ENCODE measurements at places on chromosomes 3 and 15. TPM values are rescaled to one million over a fixed set of nuclear protein-coding genes. Genes with fewer than 3 reads are reported as not detected.

- DNase-seq: no peak
- H3K27ac ChIP-seq: no peak overlapping the region
- H3K27me3 ChIP-seq: peaks cover 16% of the 10 kb centered on the region
- H3K36me3 ChIP-seq: no peaks in the 10 kb centered on the region
- no peak overlapping the region for H3K4me3 ChIP-seq
Measured at GRCh38 chr3:124498891-124499290, 231.4 kb upstream of the UMPS start.

DNA sequence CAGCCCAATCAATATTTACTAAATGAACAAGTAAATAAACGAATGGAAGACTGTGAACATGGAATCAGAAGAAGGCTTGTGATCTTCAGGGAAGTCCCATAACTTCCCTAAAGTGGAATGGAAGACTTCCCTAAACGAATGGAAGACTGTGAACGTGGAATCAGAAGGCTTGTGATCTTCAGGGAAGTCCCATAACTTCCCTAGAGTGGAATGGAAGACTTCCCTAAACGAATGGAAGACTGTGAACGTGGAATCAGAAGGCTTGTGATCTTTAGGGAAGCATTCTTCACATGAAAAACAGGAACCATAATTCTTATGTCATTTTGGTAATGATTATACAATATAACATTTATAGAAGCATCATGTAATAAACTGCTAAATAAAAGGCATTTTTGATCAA, 38.8 kb downstream of the EOGT start:
- H3K27ac ChIP-seq: no peak overlapping the region
- H3K36me3 ChIP-seq: peaks cover 8% of the 10 kb centered on the region
- no peaks in the 10 kb centered on the region for H3K4me1 ChIP-seq
- H3K4me3 ChIP-seq: no peak overlapping the region

- H3K4me1 ChIP-seq: no peaks in the 10 kb centered on the region
- no peak overlapping the region for H3K4me3 ChIP-seq
- H3K36me3 ChIP-seq: no peaks in the 10 kb centered on the region
- no peak overlapping the region for H3K27ac ChIP-seq
Measured at GRCh38 chr3:61268644-61269043, 17.4 kb upstream of the FHIT start.

DNA sequence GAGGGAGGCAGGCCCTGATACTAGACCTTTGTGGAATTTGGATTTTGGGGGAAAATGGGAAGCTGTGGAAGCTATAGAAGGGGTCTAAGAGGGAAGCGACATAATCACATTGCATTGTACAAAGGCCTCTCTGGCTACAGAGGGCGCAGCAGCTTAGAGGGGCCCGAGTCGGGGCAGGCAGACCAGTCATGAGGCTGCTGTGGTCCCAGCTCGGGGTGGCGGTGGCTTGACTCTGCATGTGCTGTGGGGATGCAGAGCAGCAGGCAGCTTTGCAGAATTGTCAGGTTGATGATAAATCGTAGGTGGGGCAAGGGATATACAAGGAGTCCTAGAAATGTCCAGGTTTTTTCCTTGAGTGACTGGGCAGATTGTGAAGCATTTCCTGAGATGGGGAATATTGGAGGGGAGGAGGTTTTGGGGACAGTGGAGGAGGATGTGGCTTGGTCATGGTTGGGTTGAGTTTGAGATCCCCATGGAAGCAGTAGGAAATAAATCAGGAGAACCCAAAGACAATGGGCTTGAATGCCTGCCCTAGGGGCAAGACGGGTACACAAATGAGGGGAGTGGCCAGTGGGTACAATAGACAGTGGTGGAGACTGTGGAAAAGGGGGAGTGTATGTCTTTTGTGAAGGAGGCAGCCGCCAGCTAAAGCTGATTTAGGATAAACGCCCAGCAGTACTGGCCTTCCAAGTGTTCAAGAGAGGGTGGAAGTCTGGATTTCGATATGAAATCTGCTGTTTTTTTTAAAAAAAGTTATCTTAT, 94.1 kb downstream of the HMG20A start:
- DNase-seq: no peak
- H3K36me3 ChIP-seq: peaks cover 2% of the 10 kb centered on the region
- no peaks in the 10 kb centered on the region for H3K27me3 ChIP-seq
- no peak overlapping the region for H3K4me3 ChIP-seq
- H3K27ac ChIP-seq: no peak overlapping the region

GRCh38 chr3:172260381-172260780, 187.9 kb downstream of the GHSR start:
- no peak overlapping the region for H3K27ac ChIP-seq
- peaks cover 21% of the 10 kb centered on the region for H3K36me3 ChIP-seq
- H3K4me3 ChIP-seq: no peak overlapping the region
- DNase-seq: no peak

DNA sequence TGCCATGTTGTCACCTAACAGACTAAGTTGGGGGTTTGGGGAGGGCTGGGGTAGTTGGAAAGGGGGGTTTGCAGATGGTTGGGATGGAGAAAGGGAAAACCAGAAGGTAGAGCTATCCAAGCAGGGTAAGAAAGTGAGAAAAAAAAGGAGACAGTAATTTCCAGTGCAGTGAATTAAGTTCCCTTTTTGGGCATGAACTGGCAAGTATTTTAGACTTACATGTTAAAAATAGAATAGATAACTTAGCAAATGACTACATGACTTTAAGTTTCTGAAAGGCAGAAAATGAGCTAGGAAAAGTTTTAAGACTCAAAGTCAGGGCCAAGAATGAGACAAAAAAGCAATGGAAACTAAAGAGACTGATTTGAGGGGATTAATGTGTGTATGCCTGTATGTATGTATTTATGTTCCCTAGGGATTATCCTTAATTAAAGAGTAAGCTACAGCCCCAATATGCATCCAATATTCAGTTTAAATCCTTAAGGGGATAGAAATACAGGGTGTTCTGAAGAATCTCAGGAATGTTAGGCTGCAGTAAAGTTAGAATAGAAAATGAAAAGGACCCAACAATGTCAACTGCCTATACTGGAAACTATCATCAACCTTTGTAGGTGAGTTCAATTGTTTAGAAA, 285.2 kb upstream of the MME start:
- H3K27ac ChIP-seq: no peak overlapping the region
- no peak overlapping the region for H3K4me3 ChIP-seq
- H3K27me3 ChIP-seq: no peaks in the 10 kb centered on the region
- no peak for DNase-seq
- H3K36me3 ChIP-seq: no peaks in the 10 kb centered on the region

- H3K27me3 ChIP-seq: peaks cover 9% of the 10 kb centered on the region
- no peak for DNase-seq
- no peak overlapping the region for H3K27ac ChIP-seq
- H3K4me1 ChIP-seq: peaks cover 14% of the 10 kb centered on the region
- no peak overlapping the region for H3K4me3 ChIP-seq
Measured at GRCh38 chr3:179264449-179264848, 13.5 kb upstream of the KCNMB3 start.

GRCh38 chr3:144403040-144403457, 431.4 kb downstream of the DIPK2A start:
- no peak for DNase-seq
- no peak overlapping the region for H3K4me3 ChIP-seq
- H3K4me1 ChIP-seq: no peaks in the 10 kb centered on the region
- no peaks in the 10 kb centered on the region for H3K27me3 ChIP-seq
- H3K27ac ChIP-seq: no peak overlapping the region

DNA sequence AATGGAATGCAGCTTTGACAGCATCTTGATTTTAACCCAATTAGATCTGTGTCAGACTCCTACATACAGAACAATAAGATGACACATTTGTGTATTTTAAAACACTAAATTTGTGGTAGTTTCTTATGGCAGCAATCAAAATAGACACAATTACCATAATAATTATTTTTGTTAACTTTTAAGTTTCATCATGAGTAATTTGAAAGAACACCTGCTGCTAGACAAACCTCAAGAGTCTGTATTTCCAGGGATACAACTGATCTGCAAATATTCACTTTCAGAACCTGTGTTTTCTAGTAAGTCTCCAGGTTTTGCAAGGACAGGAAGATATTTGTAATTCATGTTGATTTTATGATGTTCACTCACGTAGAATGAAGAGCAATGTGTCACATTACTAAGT, 736.8 kb downstream of the DIPK2A start:
- no peak overlapping the region for H3K27ac ChIP-seq
- no peaks in the 10 kb centered on the region for H3K27me3 ChIP-seq
- H3K36me3 ChIP-seq: no peaks in the 10 kb centered on the region
- H3K4me3 ChIP-seq: no peak overlapping the region
- DNase-seq: no peak

GRCh38 chr15:26561896-26562295, 211.0 kb downstream of the GABRB3 start:
- H3K27ac ChIP-seq: no peak overlapping the region
- H3K4me1 ChIP-seq: no peaks in the 10 kb centered on the region
- H3K27me3 ChIP-seq: no peaks in the 10 kb centered on the region
- no peaks in the 10 kb centered on the region for H3K36me3 ChIP-seq
- no peak overlapping the region for H3K4me3 ChIP-seq

- H3K4me3 ChIP-seq: no peak overlapping the region
- no peaks in the 10 kb centered on the region for H3K4me1 ChIP-seq
Measured at GRCh38 chr3:108024146-108024850, 66.5 kb downstream of the CD47 start.

- H3K27ac ChIP-seq: no peak overlapping the region
- H3K4me3 ChIP-seq: no peak overlapping the region
- no peaks in the 10 kb centered on the region for H3K4me1 ChIP-seq
- no peak for DNase-seq
- H3K36me3 ChIP-seq: no peaks in the 10 kb centered on the region
- H3K27me3 ChIP-seq: peaks cover 16% of the 10 kb centered on the region
Measured at GRCh38 chr3:193134856-193135255, 106.2 kb upstream of the PLAAT1 start.

GRCh38 chr15:95458721-95459120, 871.8 kb upstream of the NR2F2 start:
- peaks cover 21% of the 10 kb centered on the region for H3K4me1 ChIP-seq
- no peak for DNase-seq
- no peak overlapping the region for H3K4me3 ChIP-seq

DNA sequence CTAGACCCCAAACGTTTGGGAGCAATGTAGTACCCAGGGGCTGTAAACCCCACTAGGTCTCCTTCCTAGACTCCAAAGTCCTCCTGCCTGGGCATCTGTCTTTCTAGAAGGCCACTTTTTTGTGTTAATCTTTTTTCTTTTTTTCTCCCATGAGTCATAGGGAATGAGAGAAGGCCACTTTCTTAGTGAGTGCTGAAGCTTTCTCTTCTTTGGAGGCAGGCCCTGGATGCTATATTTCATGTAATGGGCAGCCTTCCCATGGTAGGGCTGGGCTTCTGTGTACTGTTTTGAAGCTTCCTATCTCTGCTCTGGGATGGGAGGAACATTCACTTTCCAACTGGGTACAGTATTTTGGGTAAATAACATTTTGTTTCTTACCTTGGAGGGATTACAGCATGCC, 15.2 kb upstream of the RTP2 start:
- peaks cover 8% of the 10 kb centered on the region for H3K4me1 ChIP-seq
- H3K27ac ChIP-seq: no peak overlapping the region
- DNase-seq: no peak
- H3K27me3 ChIP-seq: no peaks in the 10 kb centered on the region
- no peak overlapping the region for H3K4me3 ChIP-seq

- H3K27me3 ChIP-seq: peaks cover 10% of the 10 kb centered on the region
- H3K36me3 ChIP-seq: no peaks in the 10 kb centered on the region
Measured at GRCh38 chr15:33328106-33328505, 17.3 kb downstream of the RYR3 start.

GRCh38 chr3:12461097-12461649, 23.1 kb upstream of the TSEN2 start:
- no peak overlapping the region for H3K27ac ChIP-seq
- H3K4me3 ChIP-seq: no peak overlapping the region
- H3K4me1 ChIP-seq: peaks cover 14% of the 10 kb centered on the region
- H3K36me3 ChIP-seq: no peaks in the 10 kb centered on the region
- DNase-seq: peak; percentile 36

GRCh38 chr3:55245351-55245750, 241.8 kb downstream of the WNT5A start:
- H3K27me3 ChIP-seq: no peaks in the 10 kb centered on the region
- H3K27ac ChIP-seq: no peak overlapping the region
- no peak for DNase-seq
- no peak overlapping the region for H3K4me3 ChIP-seq

DNA sequence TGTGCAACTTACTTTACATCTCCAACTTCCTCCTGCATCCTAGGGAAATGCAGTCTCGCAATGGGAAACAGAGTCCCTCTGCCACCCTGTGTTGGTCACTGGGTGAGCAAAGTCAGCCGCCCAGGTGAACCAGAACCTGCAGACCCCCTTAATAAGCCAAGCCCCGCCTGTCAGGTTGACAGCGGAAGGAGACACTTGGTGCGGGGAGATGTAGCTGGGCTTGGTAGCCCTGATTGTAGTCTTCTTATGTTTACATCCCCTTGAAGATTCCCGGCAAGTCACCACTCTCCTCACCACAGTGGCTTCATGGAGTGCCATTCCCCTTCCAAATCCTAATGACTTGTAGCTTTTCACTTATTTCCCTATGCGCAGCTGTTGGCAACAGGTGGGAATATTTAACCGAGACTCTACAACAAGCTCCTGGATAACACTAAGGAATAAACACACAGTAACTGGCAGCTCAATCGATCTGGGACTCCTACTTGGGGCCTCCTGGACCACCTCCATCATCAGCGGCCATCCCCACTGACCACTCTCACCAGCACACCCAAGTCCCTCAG, 17.7 kb upstream of the CLSTN2 start:
- no peak for DNase-seq
- no peaks in the 10 kb centered on the region for H3K4me1 ChIP-seq
- H3K4me3 ChIP-seq: no peak overlapping the region
- H3K36me3 ChIP-seq: no peaks in the 10 kb centered on the region
- peaks cover 3% of the 10 kb centered on the region for H3K27me3 ChIP-seq

CCNB2 gene
- 56.3 TPM for total RNA-seq

LSMEM2 gene
- not detected for total RNA-seq

CYP19A1 gene
- total RNA-seq: not detected

RAD51 gene
- total RNA-seq: 67.7 TPM

BOC gene
- total RNA-seq: 0.44 TPM
